ENCODE measurements at places on chromosomes 7 and 10. TPM values are rescaled to one million over a fixed set of nuclear protein-coding genes. Genes with fewer than 3 reads are reported as not detected.

DNA sequence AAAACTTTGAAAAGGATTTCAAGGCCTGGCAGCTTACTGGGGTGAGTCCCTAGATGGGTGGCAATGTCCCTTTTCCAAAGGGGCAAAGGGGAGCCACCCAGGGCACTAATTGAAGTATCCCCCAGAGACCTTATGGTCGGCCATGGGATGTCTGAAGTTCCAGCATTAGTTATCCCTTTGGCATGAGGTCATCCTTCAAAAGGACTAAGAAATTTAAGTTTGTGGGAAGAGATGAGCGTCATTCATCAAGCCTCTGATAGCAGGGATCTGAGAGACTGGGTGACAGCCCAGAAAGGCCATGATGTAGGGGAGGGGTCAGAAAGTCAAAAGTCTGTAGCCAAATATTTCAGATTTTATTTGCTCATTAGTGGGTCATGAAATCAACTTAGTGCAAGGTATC lies 195.3 kb downstream of the ZNF438 start:
- no peak overlapping the region for H3K27ac ChIP-seq
- DNase-seq: no peak
- H3K4me1 ChIP-seq: no peaks in the 10 kb centered on the region
- no peaks in the 10 kb centered on the region for H3K36me3 ChIP-seq
- no peaks in the 10 kb centered on the region for H3K27me3 ChIP-seq
- H3K4me3 ChIP-seq: no peak overlapping the region

GRCh38 chr7:131769241-131769640 lies 212.8 kb upstream of the PODXL start:
- H3K4me1 ChIP-seq: no peaks in the 10 kb centered on the region
- no peaks in the 10 kb centered on the region for H3K36me3 ChIP-seq
- no peak for DNase-seq
- no peak overlapping the region for H3K4me3 ChIP-seq
- H3K27me3 ChIP-seq: no peaks in the 10 kb centered on the region
- no peak overlapping the region for H3K27ac ChIP-seq

GRCh38 chr10:65358565-65358964 lies 1567.3 kb upstream of the LRRTM3 start:
- no peak overlapping the region for H3K4me3 ChIP-seq
- no peaks in the 10 kb centered on the region for H3K4me1 ChIP-seq
- H3K27ac ChIP-seq: no peak overlapping the region
- DNase-seq: no peak
- H3K36me3 ChIP-seq: no peaks in the 10 kb centered on the region
- H3K27me3 ChIP-seq: no peaks in the 10 kb centered on the region

GRCh38 chr7:45401851-45402250 lies 172.3 kb upstream of the ADCY1 start:
- no peak overlapping the region for H3K27ac ChIP-seq
- H3K4me1 ChIP-seq: no peaks in the 10 kb centered on the region
- H3K4me3 ChIP-seq: no peak overlapping the region
- no peak for DNase-seq

DNA sequence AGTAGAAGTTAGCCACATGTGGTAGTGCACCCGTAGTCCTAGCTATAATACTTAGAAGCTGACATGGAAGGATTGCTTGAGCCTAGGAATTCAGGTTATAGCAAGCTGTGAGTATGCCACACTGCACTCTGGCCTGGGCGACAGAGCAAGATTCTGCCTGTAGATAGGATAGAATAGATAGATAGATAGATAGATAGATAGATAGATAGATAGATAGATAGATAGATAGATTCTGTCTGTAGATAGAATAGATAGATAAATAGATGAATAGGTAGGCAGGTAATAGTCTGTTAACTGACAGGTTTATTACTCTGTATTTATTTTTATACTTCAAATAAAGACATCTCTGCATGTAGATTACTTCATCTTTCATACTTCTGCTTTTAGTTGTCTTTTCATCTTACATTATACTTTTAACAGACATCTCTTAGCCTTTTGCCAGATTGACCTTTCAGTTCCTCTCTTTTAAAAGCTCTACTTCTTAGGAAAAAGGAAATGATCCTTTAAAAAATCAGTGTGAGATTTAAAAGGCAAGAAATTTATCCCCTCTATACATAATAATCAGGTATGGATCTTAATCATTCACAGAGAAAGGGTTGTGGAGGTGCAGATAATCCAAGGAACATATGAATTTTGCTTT lies 31.8 kb downstream of the CCAR1 start:
- DNase-seq: no peak
- H3K27ac ChIP-seq: no peak overlapping the region
- no peaks in the 10 kb centered on the region for H3K4me1 ChIP-seq
- H3K27me3 ChIP-seq: no peaks in the 10 kb centered on the region

DNA sequence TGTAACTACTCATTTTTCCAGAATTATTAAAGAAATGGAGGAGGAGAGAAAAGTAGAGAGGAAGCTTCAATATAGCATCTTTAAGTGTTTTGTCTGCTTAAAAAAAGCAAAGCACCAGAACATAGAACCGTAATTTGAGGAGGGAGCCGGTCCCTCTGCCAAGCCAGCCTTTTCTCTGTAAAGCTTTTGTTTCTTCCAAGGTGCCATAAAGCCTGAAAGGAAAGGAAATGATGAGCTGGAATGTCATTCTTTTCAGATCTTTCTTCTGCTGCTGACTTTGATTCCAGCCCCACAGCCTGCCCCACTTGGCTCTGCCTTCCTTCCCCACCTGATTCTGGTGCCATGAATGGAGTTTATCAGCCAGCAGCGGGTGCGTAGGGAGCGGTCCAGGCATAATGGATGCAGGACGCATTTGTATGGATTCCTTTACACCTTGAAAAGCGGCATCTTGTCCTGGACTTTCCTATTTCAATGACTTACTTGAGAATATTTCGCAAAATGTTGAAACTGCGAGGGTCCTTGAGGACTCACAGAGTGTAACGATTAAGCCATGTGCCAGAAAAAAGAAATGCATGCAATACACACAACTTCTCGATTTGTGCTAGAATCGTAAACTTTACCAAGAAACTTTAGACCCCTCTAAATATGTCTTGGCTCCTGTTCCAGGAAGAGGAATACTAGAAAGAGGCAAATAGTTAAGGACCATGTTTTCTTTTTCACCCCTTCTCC lies 569.5 kb upstream of the MGMT start:
- H3K27me3 ChIP-seq: peaks cover 33% of the 10 kb centered on the region
- no peak overlapping the region for H3K4me3 ChIP-seq
- no peaks in the 10 kb centered on the region for H3K4me1 ChIP-seq

DNA sequence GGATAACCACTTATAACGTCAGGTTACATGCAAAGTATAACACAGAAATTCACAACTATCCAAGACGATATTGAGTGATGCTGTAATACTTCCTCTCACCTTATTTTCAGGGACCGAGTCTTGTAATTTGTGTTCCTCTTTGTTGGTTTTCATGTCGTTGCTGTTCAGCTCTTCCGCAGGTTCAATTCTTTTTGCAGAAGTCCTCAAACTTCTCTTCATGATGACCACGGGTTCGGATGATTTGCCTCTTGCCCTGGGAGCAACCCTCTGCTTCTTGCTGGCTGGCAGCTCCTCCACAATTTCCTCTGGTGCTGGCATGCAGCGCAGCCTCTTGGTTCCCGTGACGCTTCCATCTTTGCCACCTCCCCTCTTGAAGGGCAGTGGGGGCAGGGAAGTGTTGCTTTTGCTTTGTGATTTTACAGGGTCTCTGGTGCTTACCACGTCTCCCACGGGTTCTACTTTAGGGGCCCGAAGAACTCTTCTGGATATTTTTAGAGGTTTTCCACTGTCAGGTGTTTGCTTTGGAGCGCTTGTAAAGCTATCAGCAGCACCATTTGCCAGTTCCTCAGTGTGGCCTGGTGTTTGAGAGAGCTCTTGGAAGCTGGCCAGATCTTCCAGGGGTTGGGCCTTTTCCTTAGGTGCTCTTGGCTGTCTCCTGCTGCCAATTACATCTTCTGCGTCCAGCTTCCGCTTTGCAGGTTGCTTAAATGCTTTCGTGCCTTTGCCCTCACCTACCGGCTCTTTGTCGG lies 23.6 kb downstream of the MKI67 start:
- no peaks in the 10 kb centered on the region for H3K27me3 ChIP-seq
- no peaks in the 10 kb centered on the region for H3K4me1 ChIP-seq
- H3K36me3 ChIP-seq: peaks cover 65% of the 10 kb centered on the region
- H3K4me3 ChIP-seq: no peak overlapping the region
- no peak for DNase-seq
- no peak overlapping the region for H3K27ac ChIP-seq

GRCh38 chr10:24136070-24136469 lies 72.9 kb upstream of the KIAA1217 start:
- no peaks in the 10 kb centered on the region for H3K4me1 ChIP-seq
- no peaks in the 10 kb centered on the region for H3K27me3 ChIP-seq
- H3K27ac ChIP-seq: no peak overlapping the region
- H3K36me3 ChIP-seq: no peaks in the 10 kb centered on the region
- no peak for DNase-seq

DNA sequence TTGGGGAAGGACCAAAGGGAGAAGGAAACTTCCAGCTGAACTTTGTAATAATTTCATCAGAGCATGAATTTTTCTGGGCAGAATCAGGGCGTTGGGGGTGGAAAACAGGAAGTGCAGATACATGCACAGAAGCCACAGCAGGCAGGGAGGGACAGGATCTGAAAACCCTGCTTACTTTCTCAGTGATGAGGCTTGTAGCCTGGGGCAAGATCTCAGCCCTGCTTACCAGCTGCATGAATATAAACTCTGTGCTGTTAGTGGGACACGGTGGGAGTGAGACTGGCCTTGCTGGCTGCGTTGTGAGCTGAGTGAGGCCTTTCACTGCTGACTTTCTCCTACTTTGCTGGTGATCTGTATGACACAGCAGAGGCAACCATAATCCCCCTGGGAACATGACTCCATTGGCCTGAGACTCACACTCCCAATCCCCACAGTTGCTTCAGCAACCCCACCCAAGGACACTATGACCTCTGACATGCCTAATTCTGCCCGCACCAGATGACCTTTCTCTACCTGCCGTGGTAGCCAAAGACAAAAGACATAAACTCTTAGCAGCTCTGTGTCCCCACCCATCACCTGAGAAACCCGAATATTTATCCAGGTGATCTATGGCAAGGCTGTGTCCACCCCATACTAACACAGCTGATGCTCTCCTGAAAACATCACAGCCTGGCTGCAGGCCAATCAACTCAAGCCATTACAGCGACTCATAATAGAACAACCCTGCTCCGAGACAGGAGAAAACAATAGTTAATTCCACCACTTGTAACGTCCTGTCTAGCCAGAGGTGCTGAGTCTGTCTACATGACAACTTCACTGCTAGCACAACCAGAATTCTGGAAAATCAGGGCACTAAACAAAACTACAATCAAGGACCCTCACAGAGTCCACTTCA lies 190.7 kb upstream of the CHRM2 start:
- H3K36me3 ChIP-seq: no peaks in the 10 kb centered on the region
- no peaks in the 10 kb centered on the region for H3K27me3 ChIP-seq

DNA sequence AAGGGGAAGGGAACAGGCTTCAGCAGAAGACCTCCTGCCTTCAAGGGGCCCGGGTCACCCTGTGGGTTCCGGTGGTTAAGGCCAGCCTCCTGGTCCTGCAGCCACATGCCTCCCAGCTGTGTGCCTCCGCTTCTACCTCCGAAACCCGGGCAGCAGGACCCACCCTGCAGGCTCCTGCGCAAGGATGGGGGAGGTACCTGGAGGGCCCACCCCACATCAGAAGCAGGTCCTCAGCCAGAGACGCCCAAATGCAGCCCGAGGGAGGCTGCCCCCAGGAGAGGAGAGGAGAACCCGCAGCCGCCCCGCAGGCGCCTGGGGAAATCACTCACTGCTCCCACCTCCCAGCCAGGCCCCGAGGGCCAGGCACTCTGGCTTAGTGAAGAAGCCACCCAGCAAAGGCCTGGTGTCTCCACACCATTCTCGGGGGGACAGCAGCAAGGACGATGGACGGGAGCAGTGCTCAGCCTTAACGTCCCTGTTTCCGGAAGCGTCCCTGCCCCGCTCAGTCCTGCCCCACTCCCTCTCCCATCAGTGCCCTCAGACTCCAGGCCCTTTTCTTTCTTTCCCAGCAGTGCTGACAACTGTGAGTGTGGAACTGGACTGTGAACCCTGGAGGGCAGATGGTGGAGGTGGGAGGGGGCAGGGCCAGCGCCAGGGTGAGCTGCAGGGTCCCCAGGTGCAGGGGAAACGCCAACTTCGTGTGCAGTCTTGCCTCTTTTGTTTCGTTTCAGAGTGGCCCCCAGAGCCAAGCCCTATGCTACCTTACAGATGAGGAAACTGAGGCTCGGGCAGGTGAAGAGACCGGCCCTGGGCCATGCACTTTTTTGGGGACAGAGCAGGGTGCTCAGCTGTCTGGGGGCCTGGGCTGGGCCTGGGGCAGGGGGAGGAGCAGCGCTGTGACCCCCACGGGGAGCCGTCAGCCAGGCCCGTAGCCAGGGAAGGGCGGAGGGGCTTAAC lies 138.0 kb downstream of the FAM53B start:
- H3K4me1 ChIP-seq: peaks cover 3% of the 10 kb centered on the region
- H3K27ac ChIP-seq: no peak overlapping the region
- no peaks in the 10 kb centered on the region for H3K36me3 ChIP-seq
- H3K4me3 ChIP-seq: no peak overlapping the region
- no peak for DNase-seq

- H3K4me3 ChIP-seq: no peak overlapping the region
- DNase-seq: no peak
These were observed 20.3 kb upstream of the ADGRA1 start for GRCh38 chr10:133067149-133068105.

Gene CDNF
- polyA plus RNA-seq: 3.2 TPM

Gene GARS1
- 50.9 TPM for polyA plus RNA-seq

Gene TEX47
- polyA plus RNA-seq: not detected

Gene TEX36
- polyA plus RNA-seq: 0.07 TPM

Gene ACTR3C
- 6.1 TPM for polyA plus RNA-seq

Gene CLDN4
- 395 TPM for polyA plus RNA-seq

Gene OGDH
- polyA plus RNA-seq: 97.4 TPM

Gene MOGAT3
- polyA plus RNA-seq: 72.1 TPM

Gene SLC29A3
- polyA plus RNA-seq: 16.2 TPM

All from large intestine (tissue), 12 donors.